ENCODE measurements at places on chromosomes 11 and 22. TPM values are rescaled to one million over a fixed set of nuclear protein-coding genes. Genes with fewer than 3 reads are reported as not detected.

DNA sequence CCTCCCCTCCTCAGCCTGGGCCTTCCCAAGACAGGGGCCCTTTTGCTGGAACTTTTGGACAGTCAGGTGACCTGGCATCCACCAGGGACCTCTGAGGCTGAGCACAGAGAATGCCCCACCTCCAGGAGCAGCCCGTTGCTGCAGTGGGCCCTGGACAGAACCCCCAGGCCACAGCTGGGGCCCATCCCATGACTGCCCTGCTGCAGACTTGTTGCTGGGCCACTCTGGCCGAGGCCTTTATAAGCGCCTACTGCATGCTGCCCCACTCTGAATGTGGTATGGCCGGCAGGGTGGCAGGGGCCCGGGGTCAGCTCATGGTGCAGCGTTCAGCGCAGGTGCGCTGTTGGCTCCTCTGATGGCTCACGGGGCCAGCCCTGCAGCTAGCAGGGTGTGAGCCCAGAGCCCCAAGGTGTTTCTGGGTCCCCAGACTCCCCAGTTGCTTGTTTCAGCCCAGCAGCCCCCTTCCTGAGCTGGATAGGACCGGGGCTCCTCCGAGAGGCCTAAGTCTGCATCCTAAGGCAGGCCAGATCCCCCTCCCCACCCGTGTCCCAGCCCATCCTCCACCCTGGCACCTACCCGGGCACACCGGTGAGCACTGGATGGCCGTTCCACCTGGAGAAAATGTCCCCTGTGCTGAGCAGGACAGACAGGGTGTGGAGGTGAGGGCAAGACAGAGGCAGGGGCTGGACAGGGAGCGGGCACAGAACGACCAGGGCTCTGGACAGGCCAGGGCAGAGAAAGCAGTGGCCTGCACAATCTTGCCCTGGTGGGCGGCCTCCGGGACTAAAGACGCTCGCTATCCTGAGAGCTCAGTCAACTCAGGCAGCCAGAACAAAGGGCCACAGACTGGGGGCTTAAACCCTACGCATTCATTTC lies 28.1 kb upstream of the TH start:
- H3K4me3 ChIP-seq = no peak overlapping the region
- no peak overlapping the region for H3K27ac ChIP-seq
- H3K27me3 ChIP-seq = peaks cover 6% of the 10 kb centered on the region
- peak; percentile 68 for DNase-seq

GRCh38 chr11:123145661-123146060 lies 49.4 kb downstream of the CLMP start:
- peaks cover 41% of the 10 kb centered on the region for H3K36me3 ChIP-seq
- peaks cover 23% of the 10 kb centered on the region for H3K4me1 ChIP-seq
- peak overlapping the region; percentile 84 for H3K27ac ChIP-seq
- no peak overlapping the region for H3K4me3 ChIP-seq
- H3K27me3 ChIP-seq = no peaks in the 10 kb centered on the region

DNA sequence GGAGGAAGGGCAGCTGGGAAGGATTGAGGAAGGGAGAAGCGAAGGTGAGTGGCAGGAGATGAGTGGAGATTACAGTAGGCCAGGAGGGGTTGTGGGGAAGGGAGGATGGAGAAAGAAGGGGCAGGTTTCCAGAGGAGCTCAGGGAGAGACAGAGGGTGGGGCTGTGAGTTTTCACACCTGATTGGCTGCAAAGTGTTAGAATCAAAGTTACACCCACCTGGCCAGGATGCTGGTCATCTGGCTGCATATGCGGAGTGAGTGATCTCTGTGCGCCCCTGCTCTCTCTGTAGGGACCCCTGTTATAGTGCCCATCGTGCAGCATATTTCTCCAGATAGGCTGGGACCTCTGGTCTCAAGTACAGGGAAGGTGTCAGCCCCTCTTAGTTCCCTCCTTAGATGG lies 18.3 kb downstream of the AMPD3 start:
- no peaks in the 10 kb centered on the region for H3K36me3 ChIP-seq
- no peak overlapping the region for H3K4me3 ChIP-seq
- peak; percentile 25 for DNase-seq
- H3K27me3 ChIP-seq = no peaks in the 10 kb centered on the region
- no peak overlapping the region for H3K27ac ChIP-seq

The FGF3 gene
- not detected for total RNA-seq

The B3GAT1 gene
- not detected for total RNA-seq
